Kidney (tissue), 22 donors: ENCODE measurements at places on chromosomes 2 and 18. TPM values are rescaled to one million over a fixed set of nuclear protein-coding genes. Genes with fewer than 3 reads are reported as not detected.

Gene SCYGR4
- not detected for total RNA-seq

DNA sequence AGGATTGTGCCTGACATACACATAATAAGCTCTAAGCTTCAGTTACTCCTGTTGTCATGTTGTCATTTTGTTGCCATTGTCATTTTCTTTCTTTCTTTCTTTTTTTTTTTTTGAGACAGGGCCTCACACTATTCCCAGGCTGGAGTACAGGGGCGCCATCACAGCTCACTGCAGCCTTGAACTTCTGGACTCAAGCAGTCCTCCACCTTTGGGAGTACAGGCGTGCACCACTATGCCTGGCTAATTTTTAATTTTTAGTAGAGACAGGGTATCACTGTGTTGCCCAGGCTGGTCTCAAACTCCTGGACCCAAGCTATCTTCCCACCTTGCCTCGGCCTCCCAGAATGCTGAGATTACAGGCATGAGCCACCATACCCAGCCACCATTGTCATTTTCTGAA is 30.9 kb upstream of the SCLY start:
- H3K4me3 ChIP-seq = no peak overlapping the region
- no peaks in the 10 kb centered on the region for H3K36me3 ChIP-seq
- no peaks in the 10 kb centered on the region for H3K27me3 ChIP-seq
- no peak overlapping the region for H3K27ac ChIP-seq

GRCh38 chr2:113716291-113716690 is 40.2 kb downstream of the SLC35F5 start:
- peaks cover 22% of the 10 kb centered on the region for H3K36me3 ChIP-seq
- H3K27ac ChIP-seq = no peak overlapping the region
- no peaks in the 10 kb centered on the region for H3K27me3 ChIP-seq
- H3K4me1 ChIP-seq = no peaks in the 10 kb centered on the region
- no peak overlapping the region for H3K4me3 ChIP-seq

DNA sequence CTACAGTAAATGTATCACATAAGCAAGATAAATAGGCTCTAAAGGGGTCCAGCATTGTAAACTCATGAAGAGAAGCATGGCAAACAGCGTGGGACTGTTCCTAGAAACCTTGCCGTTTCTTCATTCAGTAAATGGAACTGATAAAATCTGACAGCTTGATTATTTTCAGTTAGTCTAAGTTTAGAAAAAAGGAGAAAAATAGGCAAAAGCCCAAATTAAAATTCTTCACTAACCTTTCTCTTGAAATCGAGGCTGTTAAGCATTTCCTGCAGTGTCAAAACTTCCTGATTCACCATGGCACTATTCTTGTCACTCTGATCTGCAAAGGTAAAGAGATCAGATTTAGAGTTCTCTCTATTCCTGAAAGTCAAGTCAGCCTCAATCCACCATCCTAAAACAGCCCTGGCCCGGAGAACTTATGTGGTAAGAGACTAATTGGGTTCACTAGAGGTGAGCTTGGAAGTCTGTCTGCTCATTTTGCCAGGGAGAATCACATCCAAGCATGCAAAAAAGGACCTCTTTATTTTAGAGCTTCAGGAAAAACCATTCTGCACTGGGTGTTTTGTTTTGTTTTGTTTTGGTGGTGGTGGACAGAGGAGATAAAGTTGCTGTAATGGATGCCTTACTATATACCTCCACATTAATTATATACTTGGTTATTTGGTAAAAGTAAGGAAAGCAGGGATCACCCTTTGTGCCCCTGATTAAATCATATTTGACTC is 52.4 kb upstream of the STAT1 start:
- DNase-seq = no peak
- H3K27me3 ChIP-seq = no peaks in the 10 kb centered on the region
- H3K4me3 ChIP-seq = no peak overlapping the region
- H3K36me3 ChIP-seq = no peaks in the 10 kb centered on the region

Gene MLPH
- total RNA-seq = 9.6 TPM

- H3K27ac ChIP-seq = no peak overlapping the region
- H3K36me3 ChIP-seq = no peaks in the 10 kb centered on the region
- H3K27me3 ChIP-seq = no peaks in the 10 kb centered on the region
- peak; percentile 89 for DNase-seq
- peaks cover 3% of the 10 kb centered on the region for H3K4me1 ChIP-seq
Measured at GRCh38 chr2:237026981-237027711, 58.5 kb upstream of the COPS8 start.

Gene NT5C1B
- total RNA-seq = not detected

GRCh38 chr2:226398580-226398979 is 401.0 kb downstream of the IRS1 start:
- peak; percentile 37 for DNase-seq
- H3K27me3 ChIP-seq = no peaks in the 10 kb centered on the region
- H3K4me3 ChIP-seq = no peak overlapping the region
- no peaks in the 10 kb centered on the region for H3K4me1 ChIP-seq

DNA sequence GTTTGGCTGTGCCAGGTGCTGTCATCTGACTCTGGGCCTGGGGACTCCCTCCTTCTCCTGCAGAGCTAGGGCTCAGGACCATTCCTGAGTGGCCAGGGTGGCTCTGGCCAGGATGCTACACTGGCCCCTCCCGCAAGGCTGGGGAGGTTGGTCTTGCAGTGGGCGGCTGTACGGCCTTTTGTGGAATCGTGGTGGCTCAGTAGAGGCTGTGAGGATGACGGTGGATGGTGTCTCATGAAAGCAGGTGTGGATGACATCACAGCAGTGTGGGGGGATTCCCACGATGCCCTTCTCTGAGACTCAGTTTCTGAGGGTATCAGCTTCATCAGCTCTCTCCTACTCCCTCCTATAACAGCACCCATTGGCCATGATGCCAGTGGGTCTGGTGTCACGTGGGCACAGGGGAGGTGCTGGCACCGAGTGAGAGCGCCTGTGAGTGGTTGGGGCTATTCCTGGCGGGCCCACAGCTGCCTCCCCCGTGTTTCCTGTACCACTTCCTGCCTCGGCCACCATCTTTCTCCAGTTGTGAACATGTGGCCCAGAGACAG is 144.2 kb upstream of the HDAC4 start:
- no peak for DNase-seq
- no peaks in the 10 kb centered on the region for H3K4me1 ChIP-seq
- H3K36me3 ChIP-seq = no peaks in the 10 kb centered on the region
- no peak overlapping the region for H3K27ac ChIP-seq
- H3K27me3 ChIP-seq = no peaks in the 10 kb centered on the region
- H3K4me3 ChIP-seq = no peak overlapping the region

DNA sequence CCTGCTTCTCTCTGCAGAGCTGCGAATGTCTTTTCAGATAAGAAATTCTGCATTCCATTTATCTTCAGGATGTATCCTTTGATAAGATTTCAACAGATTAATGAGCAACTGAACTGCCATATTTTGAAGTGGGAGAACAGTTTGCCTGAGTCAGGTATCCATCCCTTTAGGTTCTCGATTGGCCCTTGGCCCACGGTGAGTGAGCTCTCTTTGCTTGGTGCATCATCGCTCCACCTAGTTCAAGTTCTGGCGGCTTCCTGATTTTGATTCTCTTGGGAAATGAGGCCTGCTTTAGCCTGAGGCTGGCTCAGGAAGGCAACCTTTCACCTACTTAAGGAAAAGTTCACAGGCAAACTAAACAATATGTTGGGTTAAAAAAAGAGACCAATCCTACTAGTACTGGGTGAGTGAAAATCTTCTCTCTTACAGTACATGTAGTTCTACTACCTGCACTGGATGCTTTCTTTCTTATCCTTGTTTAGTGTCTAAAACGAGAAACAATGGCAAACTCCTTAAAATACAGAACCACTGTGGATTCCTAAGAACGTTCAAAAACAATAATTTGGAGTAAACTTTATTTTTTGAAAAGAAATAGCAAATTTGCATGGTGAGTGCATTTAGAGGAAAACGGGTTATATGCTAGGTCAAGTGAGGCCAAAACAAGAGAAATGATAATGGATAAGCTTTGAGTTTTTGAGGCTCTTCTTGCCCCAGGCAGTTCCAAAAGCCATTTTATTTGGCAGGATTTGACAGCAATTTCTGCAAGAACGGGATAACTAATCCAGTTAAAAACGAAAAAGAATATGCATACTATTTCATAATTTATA is 837 bp upstream of the ACSL3 start:
- H3K27me3 ChIP-seq = no peaks in the 10 kb centered on the region
- no peaks in the 10 kb centered on the region for H3K36me3 ChIP-seq
- peak overlapping the region; percentile 28 for H3K4me3 ChIP-seq
- DNase-seq = peak; percentile 60
- peak overlapping the region; percentile 87 for H3K27ac ChIP-seq

GRCh38 chr2:189363559-189363958 is 77.7 kb upstream of the WDR75 start:
- no peaks in the 10 kb centered on the region for H3K4me1 ChIP-seq
- no peak overlapping the region for H3K4me3 ChIP-seq
- H3K27ac ChIP-seq = no peak overlapping the region

DNA sequence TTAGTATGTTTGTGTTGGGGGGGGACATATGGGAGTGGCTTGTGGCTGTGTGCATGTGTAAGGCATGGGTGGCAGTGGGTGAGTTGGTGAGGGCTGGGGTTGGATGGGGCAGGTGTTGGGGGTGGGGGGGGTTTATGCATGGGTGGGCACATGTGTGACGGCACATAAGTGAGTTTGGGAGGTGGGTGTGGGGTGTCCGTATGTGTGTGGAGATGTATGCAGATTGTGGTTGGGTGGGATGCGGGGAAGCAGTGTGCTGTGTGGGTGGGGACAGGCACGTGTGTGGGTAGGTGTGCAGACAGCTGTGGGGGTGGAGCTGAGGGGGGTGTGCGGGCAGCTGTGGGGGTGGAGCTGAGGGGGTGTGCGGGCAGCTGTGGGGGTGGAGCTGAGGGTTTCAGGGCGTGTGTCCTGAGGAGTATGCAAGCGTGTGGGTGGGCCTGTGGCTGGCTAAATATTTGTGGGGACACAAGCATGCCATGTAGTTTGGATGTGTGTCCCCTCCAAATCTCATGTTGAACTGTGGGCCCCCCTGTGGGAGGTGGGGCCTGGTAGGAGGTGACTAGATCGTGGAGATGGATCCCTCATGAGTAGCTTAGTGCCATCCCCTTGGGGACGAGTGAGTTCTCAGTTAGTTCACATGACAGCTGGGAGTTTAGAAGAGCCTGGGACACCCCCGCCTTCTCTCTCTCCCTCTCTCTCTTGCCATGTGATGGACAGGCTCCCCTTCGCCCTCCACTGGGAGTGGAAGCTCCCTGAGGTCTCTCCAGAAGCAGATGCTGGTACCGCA is 59.4 kb downstream of the ANKMY1 start:
- no peaks in the 10 kb centered on the region for H3K4me1 ChIP-seq
- no peak overlapping the region for H3K27ac ChIP-seq
- no peaks in the 10 kb centered on the region for H3K36me3 ChIP-seq
- H3K4me3 ChIP-seq = no peak overlapping the region

DNA sequence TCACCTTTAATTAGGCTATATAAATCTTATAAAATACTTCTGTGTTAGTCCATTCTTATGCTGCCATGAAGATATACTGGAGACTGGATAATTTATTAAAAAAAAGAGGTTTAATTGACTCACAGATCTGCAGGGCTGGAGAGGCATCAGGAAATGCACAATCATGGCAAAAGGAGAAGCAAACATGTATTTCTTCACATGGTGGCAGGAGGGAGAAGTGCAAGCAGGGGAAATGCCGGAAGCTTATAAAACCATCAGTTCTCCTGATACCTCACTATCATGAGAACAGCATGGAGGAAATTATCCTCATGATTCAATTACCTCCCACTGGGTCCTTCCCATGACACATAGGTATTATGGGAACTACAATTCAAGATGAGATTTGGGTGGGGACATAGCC is 504.4 kb downstream of the RIT2 start:
- no peak overlapping the region for H3K27ac ChIP-seq
- H3K4me3 ChIP-seq = no peak overlapping the region
- no peak for DNase-seq
- no peaks in the 10 kb centered on the region for H3K36me3 ChIP-seq
- no peaks in the 10 kb centered on the region for H3K27me3 ChIP-seq

Gene ZBTB7C
- total RNA-seq = 13.8 TPM

GRCh38 chr2:26846334-26847306 is 1.3 kb upstream of the DPYSL5 start:
- peak; percentile 80 for DNase-seq
- H3K27ac ChIP-seq = no peak overlapping the region
- H3K36me3 ChIP-seq = no peaks in the 10 kb centered on the region
- H3K4me1 ChIP-seq = no peaks in the 10 kb centered on the region
- peaks cover 21% of the 10 kb centered on the region for H3K27me3 ChIP-seq

DNA sequence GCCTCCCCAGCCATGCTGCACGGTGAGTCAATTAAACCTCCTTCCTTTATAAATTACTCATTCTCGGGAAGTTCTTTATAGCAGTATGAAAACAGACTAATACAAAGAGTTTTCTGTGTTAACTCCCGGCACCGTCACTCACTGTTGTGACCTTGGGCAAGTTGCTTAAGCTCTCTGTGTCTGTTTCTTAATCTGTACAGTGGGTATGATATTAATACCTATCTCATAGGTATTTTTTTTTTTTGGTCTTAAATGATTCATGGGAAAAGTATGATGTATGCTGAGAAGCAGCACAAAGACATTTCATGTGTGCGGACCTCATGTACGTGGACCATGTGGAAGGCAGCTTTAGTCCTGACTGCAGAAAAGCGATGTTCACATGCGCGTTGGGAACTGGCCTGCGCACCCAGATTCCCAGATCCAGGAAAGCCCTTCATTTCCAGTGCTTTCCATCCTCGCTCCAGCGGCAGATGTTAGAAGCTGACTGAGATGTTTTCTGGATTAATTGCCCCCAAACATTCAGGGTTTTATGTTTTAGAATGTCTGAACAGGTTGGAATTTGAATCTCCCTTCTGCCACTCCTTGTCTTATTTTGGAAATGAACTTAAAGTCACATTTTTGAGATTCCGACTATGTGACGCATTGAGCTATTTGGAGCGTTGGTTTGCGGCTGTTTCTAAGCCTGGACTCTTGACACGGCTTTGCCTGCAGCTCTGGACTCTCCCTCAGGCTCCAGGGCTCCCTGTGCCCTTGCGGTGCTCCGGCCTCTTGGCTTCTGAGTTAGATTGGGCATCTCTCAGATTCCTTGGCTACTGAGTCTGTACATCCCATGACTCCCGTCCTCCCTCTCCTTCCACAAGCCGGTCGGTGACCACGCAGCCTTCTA is 61.4 kb downstream of the SLC4A3 start:
- H3K4me1 ChIP-seq = no peaks in the 10 kb centered on the region
- H3K36me3 ChIP-seq = no peaks in the 10 kb centered on the region
- H3K27me3 ChIP-seq = no peaks in the 10 kb centered on the region
- no peak overlapping the region for H3K4me3 ChIP-seq
- no peak overlapping the region for H3K27ac ChIP-seq
- DNase-seq = no peak

DNA sequence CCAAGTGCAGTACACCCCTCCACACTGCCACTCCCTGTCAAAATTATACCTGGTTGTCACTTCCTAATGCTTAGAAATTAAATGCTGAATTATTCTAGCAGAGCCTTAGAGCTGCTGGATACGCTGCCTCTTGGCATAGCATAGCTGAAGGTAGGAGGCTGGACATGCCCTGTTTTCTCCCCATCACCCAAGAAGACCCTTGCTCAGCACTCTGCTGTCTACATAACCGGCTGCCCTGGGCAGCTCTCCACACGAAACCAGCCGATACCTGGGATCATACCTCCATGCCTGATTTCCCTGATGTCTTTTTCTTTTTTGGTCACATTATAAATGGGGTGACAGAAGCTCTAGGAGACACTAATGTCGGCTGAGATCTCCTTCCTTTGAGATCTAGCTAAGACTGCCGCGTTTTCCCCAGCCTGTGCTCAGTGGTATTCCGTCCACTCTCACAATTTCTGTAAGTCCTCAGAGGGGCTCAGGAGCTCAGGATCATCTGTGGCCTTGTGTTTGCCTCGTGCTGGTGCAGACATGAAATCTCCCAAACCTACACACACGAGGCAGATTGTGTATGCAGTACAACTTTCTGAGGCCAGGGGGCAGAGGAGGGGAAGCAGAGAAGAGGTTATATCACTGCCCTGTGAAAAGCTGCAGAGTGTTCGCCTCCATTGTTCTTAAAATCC is 13.5 kb upstream of the ZAP70 start:
- DNase-seq = no peak
- H3K27me3 ChIP-seq = no peaks in the 10 kb centered on the region
- H3K4me3 ChIP-seq = no peak overlapping the region
- H3K4me1 ChIP-seq = no peaks in the 10 kb centered on the region

Gene SRD5A2
- 0.22 TPM for total RNA-seq

Gene FBLN7
- total RNA-seq = 4.6 TPM
